ENCODE measurements at places on chromosomes 12 and 14.
A peak's percentile ranks its signal among the peaks of the same experiment; 100 is the strongest.

GRCh38 chr12:6613015-6613775 is 6.0 kb upstream of the CHD4 start:
- DNase-seq, result peak; percentile 76

GRCh38 chr12:121090586-121091514 is 41.8 kb upstream of the P2RX7 start:
- DNase-seq, result no peak

- DNase-seq, result no peak
Measured at GRCh38 chr14:68499451-68499850, 293.4 kb downstream of the ZFP36L1 start.

DNA sequence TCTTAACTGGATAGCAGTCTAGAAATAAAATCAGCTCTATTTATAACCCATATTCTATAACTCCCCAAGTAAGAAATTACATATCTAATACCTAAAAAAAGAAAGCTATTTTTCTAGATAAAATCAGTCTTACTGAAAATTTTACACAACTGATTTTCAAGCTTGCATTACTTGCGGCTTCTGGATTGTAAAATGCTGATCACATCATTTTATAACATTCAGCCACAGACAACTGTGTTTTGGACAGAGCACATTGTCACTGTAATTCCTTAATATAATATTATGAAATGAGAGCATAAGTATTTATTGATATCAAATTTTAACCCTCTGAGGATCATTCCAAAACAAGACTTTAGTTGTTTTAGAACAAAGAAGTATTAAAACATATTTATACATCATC is 78.5 kb upstream of the ARID2 start:
- DNase-seq, result no peak

DNA sequence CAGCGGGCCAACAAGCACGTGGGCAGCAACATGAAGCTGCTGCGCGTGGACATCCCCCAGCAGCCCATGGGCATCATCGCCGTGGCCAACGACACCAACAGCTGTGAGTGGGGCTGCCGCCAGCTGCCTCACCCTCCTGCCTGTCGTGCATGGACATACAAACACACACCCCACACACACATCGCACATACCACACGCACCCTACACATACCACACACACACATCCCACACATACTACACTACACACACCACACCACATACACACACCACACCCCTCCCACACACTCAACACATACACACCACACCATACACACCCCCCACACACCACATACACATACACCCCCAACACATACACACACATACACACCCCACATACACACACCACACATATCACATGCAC is 25.2 kb upstream of the NXPH4 start:
- DNase-seq, result no peak

GRCh38 chr12:27672051-27672450 is 24.2 kb upstream of the REP15 start:
- DNase-seq, result no peak

DNA sequence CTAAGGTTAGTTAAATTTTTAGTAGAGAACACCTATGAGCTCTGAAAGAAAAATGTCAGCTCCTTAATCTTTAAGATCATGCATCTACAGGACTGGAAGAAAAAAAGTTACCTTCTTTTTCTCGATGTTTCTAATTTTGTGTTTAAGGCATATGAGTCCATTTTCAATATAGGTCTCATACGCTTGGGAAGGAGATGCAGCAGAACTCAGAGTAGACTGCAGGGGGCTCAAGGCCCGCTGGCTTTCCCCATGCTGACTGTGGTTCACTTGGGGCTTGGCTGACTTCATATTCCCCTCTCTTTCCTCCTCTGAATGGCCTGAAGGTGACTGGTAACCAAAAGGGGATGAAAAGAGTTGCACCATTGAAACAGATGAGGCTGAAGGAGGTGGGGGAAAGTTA is 1.5 kb downstream of the CAPRIN2 start:
- DNase-seq, result peak; percentile 67

GRCh38 chr12:87231818-87232217 is 797.4 kb downstream of the C12orf50 start:
- no peak for DNase-seq

DNA sequence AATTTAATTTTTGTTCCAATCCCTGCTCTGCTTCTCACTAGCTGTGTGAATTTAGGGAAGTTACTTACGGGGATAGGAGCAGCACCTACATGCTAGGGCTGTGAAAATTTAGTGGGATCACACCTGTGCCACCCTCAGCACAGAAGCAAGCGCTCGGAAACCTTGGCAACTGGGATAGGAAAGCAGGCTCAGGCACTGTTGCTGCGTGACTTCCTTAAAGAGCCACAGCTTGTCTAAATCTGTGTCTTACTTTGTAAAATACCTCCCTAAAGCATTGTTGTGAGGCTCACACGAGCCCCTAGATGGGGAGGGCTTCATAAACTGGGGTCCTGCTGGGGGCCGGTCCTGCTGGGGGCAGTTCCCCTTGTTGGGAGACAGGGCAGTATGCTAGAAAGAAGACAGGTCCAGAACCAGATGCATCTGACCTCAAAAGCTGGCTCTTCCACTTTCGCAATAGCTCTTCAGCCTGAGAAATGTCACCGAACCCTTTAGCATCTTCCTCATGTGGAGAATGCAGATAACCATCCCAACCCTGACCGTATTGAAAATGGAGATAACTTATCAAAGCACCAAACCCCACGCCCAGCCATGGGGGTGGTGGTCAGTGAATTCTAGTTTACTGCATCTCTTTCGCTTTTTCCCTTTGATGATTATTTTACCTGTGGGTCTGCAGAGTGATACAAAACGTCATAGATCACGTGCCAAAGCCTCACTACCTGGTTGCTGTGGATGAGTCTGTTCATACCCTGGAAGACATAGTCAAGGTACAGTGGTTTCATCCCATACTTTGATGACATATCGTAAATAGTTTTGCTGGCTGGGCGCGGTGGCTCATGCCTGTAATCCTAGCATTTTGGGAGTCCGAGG is 54.1 kb downstream of the AK7 start:
- DNase-seq, result no peak

DNA sequence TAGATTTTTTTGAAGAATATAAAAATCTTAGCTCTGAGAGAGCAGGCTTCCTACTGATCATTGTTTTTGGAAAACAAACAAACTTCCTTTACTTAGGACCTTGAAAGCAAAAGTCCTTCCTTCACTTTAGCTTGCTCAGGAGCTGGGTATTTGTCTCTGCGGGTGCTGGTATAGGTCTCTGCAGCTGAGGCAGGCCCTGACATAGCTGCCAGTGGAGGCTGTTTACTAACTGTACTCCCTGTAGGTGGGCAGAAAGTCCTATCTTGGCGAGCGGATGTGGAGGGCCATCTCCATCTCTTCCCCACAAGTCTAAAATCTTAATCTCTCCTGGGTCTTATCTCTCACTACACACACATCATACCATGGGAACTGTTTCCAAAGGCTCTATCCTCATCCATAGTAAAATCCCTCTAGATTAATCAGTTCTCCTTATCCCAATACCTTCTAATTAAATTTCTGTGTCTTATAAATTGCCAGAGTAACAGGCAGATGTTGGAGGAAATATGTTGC is 4.1 kb upstream of the MIA2 start:
- no peak for DNase-seq

- DNase-seq, result no peak
Measured at GRCh38 chr12:119673634-119674033, 5.7 kb downstream of the PRKAB1 start.

DNA sequence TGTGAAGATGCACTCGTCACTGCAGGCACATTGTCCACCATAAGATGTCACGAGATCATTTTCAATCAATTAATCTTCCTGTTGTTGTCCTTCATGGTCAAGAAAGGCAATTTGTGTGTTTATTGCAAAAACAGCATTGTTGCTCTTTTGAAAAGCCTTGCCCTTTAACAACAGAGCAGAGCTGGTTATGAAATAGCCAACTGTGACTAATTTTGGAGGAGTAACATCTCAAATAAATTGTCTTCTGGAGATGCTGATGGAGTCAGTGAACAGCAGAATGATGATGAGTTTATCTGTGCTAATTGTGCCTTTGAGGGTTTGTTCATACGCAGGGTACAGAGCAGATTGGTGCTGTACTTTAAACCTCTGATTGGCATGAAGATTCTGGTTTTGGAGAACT is 88.3 kb upstream of the E2F7 start:
- no peak for DNase-seq

DNA sequence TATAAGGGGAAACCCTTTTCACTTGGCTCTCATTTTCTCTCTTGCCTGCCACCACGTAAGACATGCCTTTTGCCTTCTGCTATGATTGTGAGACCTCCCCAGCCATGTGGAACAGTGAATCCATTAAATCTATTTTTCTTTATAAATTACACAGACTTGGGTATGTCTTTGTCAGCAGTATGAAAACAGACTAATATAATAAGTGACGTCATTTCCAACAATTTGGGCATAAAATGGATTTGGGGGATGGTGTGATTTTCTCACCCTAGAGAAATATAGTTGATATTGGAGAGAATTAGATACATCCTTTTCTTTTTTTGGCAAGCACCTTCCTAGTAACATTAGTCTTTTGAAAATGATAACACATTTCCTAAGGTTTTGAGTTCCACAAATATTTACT is 490.5 kb downstream of the TMEM132D start:
- no peak for DNase-seq

GRCh38 chr14:103735022-103735421 is 19.4 kb downstream of the ZFYVE21 start:
- no peak for DNase-seq

DNA sequence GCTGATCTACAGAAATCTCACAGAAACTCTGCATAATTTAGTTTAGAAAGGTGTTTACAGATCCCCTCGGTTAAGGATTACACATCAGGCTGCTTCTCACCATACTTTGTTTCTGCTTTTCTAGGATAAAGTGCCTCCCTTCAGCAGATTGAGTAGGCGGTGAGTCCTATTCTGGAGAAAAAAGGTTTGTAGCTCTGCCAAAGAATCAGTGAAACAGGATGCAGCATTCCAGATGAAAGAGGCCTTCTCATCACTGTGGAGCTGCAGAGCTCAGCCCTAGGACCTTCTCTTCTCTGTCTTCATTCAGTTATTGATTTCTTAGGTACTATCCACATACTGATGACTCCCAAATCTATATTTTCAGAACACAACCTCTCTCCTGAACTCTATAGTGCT is 155.5 kb upstream of the KRR1 start:
- no peak for DNase-seq

GRCh38 chr14:50352584-50352983 is 40.5 kb downstream of the DMAC2L start:
- no peak for DNase-seq

DNA sequence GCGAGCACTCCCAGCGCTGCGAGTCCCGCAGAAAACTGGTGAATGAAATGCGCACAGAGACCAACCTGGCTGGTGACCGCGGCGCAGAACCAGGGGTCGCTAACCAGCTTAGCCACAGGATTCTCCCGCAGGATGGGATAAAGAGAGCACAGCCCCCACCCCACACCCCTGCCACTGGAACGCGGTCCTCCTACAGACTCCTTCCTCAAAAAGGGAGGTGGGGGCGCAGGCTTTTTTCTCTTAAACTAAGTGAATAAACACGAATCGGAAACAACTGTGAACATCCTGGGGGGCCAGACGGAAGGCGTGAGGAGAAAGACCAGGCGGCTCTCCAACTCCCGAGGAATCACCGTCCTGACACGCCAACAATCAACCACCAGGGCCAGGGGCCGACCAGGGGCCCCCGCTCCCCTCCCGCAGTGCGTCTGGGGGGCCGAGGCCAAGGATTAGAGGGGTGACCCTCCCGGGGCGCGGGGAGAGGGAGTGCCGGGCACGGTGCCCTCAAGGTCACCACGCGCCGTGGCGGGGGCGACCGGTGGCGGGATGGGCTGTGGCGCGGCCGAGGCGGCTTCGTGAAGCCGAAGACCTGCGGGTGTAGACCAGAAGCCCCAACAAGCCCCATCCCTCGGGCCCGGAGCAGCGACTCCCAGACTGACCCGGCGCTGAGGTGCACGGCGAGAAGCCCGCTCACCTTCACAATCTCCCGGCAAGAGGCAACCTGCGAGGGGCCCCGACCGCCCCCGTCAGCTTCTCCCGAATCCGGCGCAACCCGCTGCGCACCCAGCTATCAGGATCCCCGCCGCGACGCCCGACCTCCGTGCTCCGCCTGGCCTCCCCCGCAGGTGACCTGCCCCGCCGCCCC is 704 bp downstream of the ATP2B1 start:
- peak; percentile 29 for DNase-seq

GRCh38 chr12:52006726-52007157 is at the start of gene TAMALIN:
TAMALIN (plus strand) TSS chr12:52006946; CDS start chr12:52007020, 74 bp downstream.
- peak; percentile 63 for DNase-seq

DNA sequence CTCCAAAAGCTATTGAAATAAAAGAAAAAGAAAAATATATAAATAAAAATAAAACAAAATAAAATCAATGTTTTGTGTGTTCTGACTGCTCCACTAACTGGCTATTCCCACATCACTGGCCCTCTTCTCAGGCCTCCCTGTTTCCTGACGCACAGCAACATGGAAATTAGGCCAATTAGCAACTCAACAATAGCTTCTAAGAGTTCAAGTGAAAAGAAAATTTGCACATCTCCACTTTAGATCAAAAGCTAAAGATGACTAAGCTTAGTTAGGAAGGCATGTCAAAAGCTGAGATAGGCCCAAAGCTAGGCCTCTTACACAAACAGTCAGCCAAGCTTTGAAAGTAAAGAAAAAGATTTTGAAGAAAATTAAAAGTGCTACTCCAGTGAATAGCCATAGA is 200.8 kb downstream of the DUSP6 start:
- no peak for DNase-seq

- DNase-seq, result no peak
Measured at GRCh38 chr14:103693515-103693914, 21.7 kb downstream of the XRCC3 start.

GRCh38 chr12:104484079-104484478 is 27.3 kb downstream of the CHST11 start:
- DNase-seq, result no peak

GRCh38 chr12:113436586-113436985 is 14.4 kb downstream of the SDSL start:
- DNase-seq, result no peak

DNA sequence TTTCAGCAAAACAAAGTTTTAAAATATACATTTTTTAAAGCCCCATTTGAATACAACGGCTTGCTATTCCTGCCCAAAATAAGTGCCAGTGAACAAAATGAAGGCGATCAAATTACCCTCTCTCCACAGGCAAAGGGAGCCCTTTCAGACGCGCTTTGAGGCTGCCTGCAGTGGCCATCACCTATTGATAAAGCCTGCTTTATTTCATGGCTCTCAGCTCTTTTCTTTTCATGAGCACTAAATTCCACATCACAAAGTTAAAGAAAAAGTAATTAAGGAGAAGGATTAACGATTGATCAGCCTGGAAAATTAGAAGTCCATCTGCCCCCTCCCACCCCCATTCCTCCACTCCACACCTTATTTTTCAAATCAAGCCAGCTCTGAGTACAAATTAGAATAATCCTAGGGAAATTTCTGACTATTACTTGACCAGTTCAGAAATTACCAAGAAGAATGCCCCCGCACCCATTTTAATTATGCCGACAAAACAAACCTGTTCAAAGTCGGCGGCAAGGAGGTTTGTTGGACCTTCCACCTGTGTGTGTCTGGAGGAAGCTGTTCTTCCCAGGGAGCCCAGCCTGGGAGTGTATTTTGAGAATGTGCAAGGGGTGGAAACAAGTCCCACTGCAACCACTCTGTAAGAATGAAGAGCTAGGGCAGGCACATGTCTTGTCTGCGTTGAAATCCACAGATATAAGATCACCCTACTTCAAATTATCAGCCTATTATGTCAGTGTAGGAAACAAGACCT is 64.2 kb upstream of the RIC8B start:
- DNase-seq, result no peak

All from fibroblast of skin of back (primary cell).